ENCODE measurements at places on chromosomes 11 and 22.

GRCh38 chr11:94595076-94595475, 27.9 kb downstream of the PIWIL4 start:
- DNase-seq = no peak

DNA sequence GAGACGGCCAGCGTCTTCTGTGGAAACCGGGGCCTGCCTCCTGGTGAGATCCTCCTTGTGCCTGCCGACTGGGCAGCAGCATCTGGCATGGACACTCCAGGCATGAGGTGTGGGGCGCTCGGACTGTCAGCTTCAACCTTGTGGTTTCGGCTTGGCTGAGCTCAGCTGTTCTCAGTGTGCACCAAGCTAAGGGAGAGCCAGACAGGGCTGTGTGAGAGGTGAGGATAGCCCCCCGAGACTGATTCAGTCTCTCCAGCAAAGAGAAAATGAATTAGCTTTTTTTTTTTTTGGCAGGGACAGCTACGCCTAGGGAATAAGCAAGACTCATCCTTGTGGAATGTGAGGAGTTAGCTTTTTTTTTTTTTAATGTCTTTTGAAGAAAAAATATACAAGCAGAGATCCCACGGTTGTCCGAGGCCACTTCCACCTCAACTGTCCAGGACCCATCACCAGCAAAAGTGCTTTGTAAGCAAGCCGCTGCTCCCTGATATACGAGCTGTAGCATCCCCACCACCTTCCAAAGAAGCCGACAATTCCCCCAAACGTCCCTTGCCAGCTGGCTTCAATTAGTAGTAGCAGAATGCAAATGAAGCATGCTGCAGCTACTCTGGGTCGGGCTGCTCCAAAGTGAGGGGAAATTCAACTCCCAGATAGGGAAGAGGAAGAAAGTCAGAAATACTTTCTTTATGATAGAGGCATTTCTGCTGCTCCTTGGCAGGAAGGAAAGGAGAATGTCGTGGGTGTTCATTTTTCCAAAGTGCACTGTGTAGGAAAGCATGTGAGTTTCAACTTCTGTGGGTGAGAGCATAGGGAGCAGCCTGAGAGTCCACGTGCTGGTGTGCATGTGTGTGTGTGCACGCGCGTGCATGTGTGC, 9.7 kb upstream of the THY1 start:
- DNase-seq = no peak

GRCh38 chr22:43183496-43184277, 3.2 kb downstream of the TTLL12 start:
- peak; percentile 60 for DNase-seq

DNA sequence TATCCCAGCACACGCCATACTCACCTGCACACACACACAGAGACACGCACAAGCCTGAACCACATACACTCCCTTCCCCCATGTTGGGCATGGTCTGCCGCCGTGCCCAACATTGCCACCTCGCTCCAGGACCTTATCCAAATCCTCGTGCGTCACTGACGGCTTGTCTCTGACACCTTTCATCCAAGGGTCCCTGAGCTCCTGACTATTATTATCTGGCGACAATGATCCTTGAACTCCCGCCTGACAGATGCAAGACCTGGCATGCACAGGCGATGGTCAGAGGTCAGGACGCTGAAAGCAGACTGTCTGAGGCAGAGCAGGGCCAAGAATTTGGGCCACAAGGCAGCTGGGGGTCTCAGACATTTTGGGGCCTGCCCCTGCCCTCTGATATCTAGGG, 4.2 kb downstream of the MB start:
- no peak for DNase-seq

DNA sequence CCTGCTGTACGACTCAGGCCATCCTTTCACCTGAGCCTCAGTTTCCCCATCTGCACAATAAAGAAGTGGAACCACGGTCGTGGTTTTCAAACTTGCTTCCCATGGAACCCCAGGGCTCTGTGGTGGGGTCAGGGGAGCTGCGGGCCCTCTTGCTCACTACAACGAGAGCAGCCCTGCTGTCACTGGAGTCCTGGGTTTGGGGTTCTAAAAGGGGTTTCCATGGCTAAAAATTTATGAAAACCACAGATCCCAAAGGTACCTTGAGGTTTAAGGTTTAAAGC, 45.4 kb upstream of the CARS1 start:
- no peak for DNase-seq

DNA sequence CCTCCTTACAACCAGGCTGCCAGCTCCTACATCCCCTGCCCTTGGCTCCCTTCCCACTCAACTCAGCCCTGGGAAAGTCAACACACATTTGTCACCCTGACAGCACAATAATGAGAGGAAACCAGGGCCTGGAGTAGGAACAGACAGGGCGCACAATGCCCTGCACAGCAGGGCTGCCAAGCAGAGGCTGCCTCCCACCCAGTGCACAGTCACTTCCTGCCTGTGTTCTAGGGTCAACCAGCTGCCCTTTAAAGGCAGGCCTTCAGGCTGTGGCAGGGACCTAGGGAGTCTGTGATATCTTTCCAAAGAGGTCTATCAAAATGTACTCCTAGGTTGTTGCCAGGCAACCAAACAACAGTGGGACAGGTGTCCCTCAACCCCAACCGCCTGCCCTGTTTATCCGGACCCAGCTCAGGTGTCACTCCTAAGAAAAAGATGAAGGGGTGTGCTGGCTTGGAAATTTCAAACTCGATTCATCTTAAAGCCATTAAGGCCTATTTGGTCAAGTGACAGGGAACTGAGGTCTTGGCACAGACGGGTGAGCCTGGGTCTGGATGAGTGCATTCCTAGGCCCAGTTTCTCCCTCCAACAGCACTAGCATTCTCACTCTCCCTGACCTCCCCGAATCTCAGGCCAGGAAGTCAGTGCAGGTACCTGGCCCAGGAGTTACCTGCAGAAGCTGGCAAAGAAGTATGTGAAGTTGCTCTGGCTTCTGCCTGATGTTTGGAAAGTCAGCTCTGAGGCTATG, 110.3 kb upstream of the PITPNB start:
- no peak for DNase-seq

GRCh38 chr11:57635246-57635645, 14.5 kb downstream of the YPEL4 start:
- DNase-seq = no peak

- DNase-seq = no peak
Measured at GRCh38 chr11:36365907-36366306, 69.8 kb downstream of the PRR5L start.

GRCh38 chr11:69301455-69302401, 7.8 kb downstream of the MYEOV start:
- no peak for DNase-seq

GRCh38 chr11:92717240-92717639, 252.2 kb upstream of the MTNR1B start:
- DNase-seq = no peak

DNA sequence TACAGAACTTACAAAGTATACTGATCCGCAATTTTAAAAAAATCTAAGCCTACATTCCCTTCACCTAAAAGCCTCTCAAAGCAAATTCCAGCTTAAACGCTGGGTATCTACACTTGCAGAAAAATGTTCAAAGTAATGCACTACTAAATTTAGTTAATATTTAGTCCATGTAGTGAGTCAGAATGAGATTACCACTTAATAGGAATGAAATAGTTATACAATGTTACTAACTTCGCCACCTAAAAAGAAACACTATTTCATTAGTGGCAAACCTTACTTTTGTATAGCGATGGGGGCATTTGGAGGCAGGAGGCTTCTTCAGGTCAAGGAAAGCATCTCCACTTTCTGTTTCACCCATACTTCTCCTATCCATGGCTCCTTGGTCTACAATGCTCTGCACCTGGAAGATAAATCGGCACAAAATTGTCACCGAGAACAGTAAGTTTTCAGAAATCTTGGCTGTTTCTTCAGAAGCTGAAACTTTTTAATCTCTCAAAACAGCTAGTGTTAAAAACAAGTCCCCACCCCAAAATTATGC, 1.2 kb downstream of the EIF4ENIF1 start:
- no peak for DNase-seq

DNA sequence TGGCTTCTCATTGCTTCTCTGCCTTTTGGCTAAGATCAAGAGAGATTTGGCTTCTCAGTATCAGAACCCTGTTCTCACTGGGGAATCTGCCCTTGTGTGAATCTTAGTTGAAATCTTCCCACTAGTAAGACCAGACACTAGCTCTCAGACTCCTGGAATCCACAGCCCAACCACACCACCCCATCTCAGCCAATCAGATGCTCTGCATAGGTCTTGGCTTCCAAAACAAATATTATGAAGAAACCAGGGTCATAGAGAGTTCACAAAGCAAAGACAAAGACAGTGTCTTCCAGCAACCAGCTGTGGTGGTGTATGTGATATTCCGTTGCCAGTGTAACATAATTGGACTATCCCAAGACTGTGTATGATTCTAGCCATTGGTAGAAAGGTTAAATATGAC, 5.4 kb downstream of the OR8B12 start:
- DNase-seq = no peak

GRCh38 chr22:27601195-27601594, 200.4 kb downstream of the MN1 start:
- no peak for DNase-seq

Measured in HL-60 (cell line).